Activated naive CD4-positive, alpha-beta T cell (primary cell): ENCODE measurements at places on chromosomes 12 and 14.
A peak's percentile ranks its signal among the peaks of the same experiment; 100 is the strongest.

DNA sequence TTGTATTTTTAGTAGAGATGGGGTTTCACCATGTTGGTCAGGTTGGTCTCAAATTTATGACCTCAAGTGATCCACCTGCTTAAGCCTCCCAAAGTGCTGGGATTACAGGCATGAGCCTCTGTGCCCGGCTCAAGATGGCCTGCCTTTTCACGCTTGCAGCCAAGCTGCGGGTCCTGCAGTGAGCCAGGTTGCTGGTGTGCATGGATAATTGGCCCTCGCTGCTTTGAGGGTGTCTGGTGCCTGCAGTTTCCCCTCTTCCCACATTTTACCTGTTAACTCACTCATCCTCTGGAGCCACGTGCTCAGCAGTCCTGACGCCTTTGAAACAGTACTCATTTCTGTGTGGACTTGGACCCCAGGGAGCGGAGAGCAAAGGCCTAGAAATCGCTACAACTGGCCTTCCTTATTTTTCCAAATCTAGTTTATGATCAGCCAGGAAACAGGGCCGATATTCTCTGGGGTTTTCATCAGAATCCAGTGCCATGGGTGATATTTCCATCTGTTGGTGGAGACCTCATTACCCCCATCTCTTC, 42.2 kb downstream of the TPCN1 start:
- DNase-seq: no peak

- no peak for DNase-seq
Measured at GRCh38 chr12:497501-498160, 37.9 kb downstream of the B4GALNT3 start.

DNA sequence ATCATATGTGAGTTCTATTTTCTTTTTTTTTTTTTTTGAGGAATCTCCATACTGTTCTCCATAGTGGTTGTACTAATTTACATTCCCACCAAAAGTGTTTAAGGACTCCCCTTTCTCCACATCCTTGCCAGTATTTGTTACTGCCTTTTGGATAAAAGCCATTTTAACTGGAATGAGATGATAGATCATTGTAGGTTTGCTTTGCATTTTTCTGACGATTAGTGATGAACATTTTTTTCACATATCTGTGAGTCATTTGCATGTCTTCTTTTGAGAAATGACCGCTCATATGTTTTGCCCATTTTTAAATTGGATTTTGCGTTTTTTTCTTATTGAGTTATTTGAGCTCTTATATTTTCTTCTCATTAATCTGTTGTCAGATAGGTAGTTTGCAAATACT, 394.8 kb downstream of the LRFN5 start:
- DNase-seq: no peak

DNA sequence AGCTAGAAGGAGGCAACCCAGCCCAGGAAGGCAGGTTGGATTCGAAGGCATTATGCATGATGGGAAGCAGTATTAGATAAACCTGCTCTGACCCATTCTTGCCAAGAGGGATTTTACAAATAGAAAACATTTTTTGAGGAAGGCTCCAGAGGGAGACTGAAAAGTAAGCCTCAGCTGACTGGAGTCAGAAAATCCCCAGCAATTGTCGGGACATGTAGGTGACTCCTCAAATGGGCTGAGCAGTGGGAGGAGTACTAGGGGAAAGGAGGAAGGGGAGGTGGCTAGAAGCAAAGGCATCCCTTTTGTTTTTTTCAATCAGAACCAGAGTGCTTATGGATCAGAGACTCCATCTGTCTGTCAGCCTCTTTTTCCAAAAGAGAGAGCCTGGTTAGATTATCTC, 138.1 kb upstream of the NTF3 start:
- no peak for DNase-seq

- DNase-seq: no peak
Measured at GRCh38 chr12:54988402-54989054, 4.0 kb upstream of the TESPA1 start.

- no peak for DNase-seq
Measured at GRCh38 chr12:47032644-47033043, 46.8 kb upstream of the PCED1B start.

- DNase-seq: no peak
Measured at GRCh38 chr12:78183824-78184223, 353.1 kb downstream of the NAV3 start.

- DNase-seq: no peak
Measured at GRCh38 chr12:76055393-76055792, 23.8 kb upstream of the PHLDA1 start.

DNA sequence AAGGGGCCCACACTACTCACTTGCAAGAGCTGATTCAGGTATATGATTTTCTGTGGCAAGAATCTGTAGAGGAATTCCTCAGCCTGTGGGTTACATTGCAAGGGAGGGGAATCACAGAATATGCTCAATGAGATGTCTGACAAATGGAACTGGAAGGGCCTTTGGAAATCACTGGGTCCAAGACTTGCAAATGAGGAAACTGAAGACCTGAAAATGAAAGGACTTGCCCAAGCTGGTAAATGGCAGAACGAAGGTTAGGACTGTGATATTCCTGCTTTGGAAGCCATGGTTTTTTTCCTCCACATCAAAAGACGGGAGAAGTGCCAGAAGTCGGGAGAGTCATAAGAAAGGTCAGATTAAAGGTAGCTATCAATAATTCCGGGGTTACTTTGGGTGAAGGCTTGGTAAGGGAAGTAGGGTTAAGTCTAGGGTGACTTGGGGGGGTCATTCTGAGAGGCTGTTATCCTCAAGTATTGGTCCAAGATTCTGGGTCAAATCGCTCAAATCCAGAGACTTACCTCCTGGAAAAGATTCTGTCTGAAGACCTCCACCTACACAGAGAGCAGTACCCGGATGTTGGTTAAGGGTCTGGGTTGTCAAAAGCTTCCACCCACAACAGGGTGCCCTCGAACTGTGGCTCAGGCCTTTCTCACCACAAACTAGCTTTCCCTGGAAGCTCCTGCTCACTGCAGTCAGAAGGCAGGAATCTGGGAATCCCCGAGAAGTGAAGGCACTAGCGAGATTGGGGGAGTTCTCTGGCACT, 539 bp downstream of the PSME2 start:
- DNase-seq: no peak

GRCh38 chr12:120199595-120200306, 1.2 kb downstream of the RPLP0 start:
- DNase-seq: no peak

GRCh38 chr12:4272424-4273272, 914 bp upstream of the CCND2 start:
- DNase-seq: peak; percentile 57

- DNase-seq: no peak
Measured at GRCh38 chr14:101078170-101078891, 174.8 kb upstream of the RTL1 start.

DNA sequence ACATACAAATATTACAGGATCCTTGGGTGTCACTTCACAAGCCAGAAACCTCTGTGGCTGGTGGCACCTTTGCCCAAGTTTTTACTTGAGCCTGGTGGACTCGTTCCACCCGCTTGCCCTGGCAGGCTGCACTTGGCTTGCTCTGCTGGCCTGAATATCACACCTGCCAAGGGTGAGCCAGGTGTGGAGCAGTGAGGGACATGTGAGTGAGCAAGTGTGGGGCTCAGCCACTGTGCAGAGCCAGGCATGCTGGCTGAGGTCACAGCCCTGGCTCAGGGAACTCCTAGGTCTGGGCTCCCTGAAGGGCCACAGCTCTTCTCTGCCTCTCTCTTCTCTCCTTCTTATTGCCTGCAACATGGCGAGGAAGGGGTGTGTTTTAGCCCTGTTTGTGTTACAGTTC, 82.0 kb downstream of the SLC16A7 start:
- no peak for DNase-seq

DNA sequence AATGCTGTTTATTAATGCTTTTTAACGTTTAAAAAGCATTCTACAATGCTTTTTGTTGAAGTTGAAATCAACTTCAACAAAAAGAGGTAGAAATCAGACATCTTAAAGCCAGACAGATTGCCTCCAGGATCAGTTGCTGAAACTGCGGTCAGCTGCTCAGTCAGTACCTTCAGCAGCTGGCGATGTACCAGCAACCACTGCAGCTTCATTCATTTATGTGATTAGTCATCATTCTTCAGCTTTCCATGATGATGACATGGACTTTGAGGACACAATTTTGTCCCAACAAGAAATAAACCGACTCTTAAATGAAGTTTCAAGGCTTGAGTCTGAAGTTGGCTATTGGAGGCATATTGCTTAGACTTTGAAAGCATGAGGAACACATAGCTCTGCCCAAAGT, 31.5 kb upstream of the NUAK1 start:
- no peak for DNase-seq

DNA sequence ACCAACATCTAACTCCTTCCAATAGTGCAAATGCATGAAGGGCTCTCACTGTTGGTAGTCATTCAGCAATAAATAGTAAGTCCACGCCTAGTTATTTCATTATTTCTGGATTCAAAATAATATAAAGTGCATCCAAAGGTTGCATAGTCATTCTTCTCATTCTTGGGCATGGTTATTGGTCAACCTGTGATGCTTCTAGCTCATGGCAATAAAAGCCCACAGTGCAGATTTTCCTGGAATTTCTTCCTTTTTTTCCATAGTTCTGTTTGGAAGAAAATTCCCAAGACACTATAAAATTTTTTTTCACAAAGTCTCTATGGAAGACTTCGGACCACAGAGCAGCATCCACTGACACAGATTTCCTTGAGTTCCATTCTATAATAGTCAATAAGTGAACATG, 7.6 kb downstream of the CD69 start:
- no peak for DNase-seq

DNA sequence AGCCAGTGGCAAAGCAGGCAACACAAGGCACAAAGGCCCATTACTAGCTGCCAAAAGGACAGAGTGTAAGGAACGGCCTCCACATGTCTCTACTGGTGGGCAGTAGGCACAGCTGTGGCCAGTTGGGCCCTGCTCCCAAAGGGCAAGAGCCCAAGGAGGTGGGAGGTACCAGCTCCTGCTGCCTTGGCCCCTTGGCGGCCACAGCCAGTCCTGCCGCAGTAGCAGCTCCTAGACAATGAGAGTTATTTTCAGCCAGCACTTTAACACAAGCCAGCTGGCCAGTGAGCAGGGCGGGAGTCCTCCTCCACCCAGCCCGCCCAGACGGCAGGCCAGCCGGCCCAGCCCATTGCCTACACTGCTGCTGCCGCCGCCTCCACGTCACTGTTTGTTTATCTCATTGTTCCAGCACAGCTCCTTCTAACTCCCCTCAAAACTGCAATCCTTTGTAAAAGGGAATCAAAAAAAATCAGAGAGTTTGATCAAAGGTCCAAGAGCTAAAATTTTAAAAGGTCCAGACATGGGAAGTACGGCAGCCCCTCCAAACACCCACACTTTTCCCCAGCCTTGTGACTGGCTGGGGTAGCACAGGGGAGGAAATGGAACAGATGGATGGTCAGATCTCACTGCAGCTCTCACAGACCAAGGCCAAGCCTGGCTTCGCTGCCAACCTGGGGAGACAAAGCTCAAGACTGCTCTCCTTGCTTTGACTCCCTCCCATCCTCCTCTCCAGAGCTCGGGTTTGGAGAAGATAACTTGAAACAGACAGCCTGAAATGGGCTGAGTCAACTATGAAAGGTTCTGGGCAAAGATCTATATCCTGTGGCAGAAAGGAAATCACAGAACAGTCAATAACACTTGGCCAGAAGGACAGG, 33.5 kb downstream of the FMNL3 start:
- DNase-seq: no peak

DNA sequence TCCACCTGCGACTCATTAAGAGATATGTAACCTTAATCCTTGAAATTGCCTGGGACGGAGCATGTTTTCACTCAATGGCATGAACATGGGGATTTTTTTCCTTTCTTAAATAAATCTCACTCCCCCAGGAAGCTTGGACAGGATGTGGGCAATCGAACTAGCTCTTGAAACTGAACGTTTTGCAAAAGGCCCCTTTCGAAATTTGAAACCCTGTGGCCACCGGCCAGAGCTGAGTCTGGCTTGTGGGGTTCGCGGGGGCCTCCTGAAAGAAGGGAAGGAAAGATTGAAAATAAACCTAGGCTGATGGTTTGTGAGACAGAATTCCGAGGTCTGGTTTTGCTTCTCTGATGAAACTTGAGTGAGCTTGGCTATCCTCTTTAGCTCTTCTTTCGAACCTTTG, 101.4 kb upstream of the RTL1 start:
- no peak for DNase-seq

- DNase-seq: no peak
Measured at GRCh38 chr12:66290716-66291200, 11.5 kb upstream of the HELB start.

- DNase-seq: no peak
Measured at GRCh38 chr12:123165537-123165936, 14.6 kb upstream of the PITPNM2 start.

- DNase-seq: no peak
Measured at GRCh38 chr12:101351682-101352081, 55.9 kb downstream of the ARL1 start.

GRCh38 chr14:99819514-99819913, 26.3 kb downstream of the EML1 start:
- DNase-seq: no peak

DNA sequence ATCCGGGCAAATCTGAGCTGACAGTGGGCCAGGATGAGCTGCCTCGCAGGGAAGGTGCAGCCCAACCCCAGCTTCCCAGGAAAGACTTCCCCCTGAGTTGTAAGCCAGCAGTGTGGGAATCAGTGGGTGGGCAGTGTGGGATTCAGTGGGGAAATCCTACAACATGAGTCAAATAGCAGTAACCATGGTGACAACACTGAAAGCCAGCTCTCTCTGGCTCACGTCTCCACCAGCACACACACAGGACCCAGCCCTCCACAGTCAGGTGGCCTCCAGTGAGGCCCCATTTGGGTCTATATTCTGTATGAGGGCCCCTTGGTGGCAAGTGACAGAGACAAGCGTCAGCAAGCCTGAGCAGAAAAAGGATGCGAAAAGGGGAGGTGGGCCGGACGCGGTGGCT, 6.0 kb upstream of the LGALS3 start:
- no peak for DNase-seq

DNA sequence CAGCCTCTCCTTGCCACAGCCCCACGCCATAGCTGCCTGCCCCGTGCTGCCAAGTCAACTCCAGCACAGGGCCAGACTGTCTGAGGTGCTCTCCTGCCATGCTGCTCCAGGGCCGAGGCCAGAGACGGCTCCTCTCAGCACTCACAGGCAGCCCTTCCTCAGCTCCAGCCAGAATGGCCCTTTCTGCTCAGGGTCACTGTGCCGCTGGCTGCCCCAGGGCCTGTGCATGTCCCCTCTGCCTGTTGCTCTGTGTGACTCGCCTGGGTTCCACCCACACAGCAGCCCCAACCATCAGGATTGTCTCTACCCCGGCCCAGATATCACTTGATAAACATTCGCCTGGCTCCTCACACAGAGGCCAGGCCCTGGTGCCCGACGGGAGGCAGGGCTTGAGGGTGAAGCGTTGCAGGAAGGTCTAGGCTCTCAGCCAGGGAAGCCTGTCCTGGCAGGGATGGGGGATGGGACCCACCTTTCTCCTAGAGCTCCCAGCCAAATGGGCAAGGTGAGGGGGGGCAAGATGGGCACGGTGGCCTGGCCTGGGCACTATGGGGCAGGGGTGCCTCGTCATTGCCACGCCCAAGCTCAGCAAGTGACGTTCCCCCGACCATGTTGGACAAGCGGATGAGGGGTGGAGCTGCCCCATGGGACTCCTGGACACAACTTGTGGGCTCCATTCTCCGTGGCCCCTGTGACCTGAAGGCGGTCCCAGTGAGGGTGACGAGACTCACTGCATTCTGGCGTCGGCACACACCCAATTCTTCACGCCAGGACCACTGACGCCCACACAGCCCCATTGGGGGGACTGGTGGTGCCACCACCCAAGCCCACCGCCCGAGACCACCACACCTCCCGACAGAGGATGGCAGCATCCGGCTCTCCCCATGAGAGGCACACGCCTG, 27.4 kb upstream of the BTBD6 start:
- DNase-seq: no peak

GRCh38 chr12:131774576-131775391, 53.4 kb upstream of the MMP17 start:
- DNase-seq: no peak
